ENCODE measurements at places on chromosomes 11 and 22.

DNA sequence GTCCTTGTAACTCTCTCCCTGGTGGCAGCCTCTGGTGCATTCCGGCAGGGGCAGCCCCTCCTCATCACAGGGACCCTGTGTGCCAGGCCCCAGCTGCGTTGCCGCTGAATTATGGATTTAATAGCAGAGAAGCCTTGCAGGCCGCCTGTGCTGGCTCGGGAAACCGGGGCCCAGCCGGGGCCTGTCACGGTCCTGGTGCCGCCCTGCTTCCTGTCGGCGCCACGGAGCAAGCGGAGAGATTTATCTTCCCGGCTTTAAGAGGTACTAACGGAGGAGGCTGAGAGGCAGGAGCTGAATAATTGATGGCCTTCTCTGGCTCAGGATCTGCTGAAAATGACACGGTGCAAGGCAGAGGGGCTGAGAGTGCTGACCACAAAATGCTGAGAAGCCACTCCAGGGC lies 54.0 kb upstream of the CCDC188 start:
- no peak for DNase-seq

DNA sequence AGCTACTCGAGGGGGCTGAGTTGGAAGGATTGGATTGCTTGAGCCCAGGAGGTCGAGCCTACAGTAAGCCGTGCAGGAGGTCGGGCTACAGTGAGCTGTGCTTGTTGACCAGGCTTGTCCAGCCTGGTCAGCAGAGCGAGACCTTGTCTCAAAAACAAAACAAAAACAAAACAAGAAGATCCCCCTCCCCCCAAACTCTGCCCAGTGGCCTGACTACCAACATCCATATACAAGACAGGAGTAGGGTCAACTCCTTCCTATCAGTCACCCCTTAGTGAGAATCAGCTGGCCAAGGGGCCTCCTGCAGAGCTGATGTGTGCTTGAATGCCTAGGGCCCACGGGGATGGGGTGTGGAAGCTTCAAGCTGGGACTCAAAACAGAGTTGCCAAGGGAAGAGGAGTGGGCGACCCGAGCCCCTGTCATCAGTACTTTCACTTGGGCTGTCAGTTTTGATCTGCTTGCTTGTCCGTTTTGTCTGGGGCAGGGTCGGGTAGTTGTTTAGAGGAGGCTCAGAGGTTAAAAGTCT lies 942 bp upstream of the TSPAN18 start:
- no peak for DNase-seq

DNA sequence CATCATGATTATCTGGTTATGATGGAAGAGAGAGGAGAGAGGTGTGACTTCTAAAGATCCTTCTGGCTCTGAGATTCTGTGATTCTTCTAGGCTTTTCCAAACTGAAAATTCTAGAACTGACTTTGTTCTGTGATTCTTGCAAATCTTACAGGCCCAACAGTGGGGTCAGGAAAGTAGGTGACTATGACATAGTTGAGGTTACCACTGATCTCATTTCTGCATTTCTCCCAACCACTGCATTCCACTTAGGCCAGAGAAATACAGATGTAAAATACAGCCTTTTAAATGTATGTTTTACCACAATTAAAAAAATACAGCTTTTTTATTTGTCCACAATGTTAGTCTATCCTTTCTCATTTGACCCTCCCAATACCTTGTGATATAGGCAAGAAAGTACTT lies 83.7 kb downstream of the STIM1 start:
- DNase-seq = peak; percentile 50

DNA sequence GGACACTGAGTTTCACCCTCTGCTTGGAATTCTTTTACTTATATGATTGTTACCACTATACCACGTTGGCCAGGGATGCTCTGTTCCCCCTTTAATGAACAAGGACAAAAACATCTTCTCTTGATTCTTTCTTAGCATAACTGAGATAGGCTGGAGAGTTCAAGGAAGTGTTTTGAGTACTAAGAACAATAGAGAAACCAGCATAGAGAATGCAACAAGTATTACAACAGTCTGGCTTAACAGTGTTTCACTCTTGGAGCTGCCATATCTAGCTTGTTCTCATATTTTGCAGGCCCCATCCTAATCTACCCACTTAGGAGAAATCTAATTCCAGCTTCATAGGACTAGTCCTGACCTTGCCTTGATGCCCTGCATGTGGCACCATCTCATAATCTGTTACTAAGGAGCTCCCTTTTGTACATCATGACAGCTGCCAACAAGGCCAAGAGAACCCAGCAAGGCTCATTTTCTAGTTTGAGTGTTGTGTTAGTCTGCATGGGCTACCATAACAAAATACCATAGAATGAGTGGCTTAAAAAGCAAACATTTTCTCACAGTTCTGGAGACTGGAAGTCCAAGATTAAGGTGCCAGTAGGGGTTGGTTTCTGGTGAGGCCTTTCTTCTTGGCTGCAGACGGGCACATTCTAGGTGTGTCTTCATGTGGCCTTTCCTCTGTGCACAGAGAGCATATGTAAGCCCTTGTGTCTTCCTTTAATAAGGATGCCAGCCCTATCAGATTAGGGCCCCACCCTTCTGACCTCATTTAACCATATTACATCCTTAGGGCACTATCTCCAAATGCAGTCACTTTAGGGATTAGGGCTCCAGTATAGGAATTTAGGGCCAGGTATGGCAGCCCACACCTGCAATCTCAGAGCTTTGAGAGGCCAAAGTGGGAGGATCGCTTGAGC lies 37.8 kb downstream of the PACS1 start:
- DNase-seq = no peak

DNA sequence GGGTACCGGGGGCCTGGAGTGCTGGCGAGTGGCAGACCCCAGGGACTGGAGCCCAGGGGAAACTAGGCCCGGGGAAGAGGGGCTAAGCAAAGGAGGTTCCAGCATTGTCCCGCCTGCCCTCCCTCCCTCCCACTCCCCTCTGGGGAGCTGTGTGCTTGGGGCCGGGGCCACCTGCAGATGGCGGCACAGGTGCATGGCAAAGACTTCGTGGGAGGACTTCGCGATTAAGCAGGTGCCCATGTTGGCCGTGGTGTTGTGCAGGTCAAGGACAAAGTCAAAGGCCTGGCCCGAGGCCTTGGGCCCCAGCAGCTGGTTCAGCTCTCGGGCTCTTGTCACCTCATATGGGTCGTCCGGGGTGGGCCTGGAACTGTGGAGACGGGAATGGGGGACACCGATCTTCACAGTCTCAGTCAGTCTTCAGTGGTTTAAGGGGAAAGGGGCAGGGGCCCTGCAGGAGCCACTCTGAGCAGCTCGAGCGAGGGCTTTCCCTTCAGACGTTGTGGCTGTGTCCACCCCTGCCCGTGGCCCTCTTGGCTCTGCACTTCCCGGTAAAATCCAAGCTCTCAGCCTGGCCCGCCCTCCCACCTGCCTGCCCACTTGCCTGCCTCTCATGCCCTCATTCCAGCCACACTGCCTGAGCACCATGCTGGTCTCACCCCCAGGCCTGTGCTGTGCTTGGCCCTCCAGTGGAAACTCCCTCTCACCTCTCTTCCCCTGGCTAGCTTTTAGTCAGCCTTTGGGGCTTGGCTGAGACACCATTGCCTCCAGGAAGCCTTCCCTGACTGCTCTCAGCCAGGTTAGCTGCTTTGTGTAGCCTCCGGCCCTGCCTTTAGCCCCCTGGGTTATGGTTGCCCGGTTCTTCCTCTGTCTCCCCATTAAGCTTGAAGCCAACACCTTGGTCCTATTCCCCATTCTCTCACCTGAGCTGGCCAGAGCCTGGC lies 4.7 kb downstream of the ACY3 start:
- no peak for DNase-seq

DNA sequence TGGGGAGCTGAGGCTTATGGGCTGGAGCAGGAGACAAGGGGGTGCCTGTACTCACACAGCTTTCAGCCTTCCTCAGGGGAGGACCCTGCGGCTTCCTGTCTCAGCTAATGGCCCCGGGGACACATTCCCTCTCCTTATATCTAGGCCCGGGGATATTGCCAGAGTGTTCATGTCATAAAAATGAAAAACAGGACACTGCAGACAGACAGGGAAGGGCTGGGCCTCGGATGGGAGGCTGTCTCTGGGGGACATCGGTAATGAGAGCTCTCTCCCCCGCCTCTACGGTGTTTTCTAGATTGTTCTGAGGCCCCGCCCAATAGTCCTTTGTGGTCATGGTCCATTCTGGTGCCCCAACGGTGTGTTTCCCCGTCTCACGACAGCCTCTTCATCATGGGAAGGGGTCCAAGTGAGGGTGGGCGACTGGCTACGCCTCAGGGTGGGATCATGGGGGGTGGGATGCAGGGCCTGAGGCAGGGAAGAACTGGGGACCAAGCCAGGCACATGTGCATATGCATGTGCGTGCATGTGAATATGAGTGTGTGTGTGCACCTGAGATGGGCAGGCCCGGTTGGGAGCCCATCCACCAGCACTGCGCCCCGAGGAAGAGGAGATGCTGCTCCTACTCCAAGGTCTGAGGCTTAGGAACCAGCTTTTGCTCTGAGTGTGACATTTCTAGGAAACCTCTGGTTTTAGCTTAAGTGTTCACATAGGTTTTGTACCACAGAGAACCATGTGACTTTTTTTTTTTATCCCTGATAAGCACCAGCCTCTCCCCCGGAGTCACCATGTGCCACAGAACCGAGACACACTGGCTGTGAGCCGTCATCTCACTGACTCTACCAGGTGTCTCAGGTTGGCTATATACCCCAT lies 5.3 kb downstream of the ARVCF start:
- DNase-seq = no peak

- no peak for DNase-seq
Observed at GRCh38 chr11:34184505-34185015, 79.1 kb downstream of the NAT10 start.

DNA sequence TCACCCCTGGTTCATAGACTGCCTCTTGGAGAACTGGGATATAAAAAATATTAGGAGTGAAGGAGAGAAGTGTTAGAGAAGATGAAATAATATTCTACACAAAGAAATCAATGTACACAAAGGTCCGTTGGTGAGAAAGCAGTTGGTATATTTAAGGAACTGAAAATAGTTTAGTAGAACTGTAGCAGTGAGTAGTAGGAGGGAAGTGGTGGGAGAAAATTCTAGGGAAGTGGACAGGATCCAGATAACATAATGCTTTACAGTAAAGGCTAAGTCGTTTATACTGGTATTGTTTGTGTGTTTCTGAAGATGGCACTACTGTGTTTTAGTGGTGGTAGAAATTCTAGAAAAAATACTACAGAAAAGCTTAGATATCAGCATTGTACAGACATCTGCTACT lies 120.8 kb upstream of the CHORDC1 start:
- DNase-seq = no peak

GRCh38 chr11:77728203-77728786 lies 90.7 kb upstream of the CLNS1A start:
- no peak for DNase-seq

GRCh38 chr11:45048870-45049691 lies 97.4 kb upstream of the PRDM11 start:
- no peak for DNase-seq

- DNase-seq = no peak
Observed at GRCh38 chr11:1987024-1987423, 10.6 kb downstream of the H19 start.

- DNase-seq = no peak
Observed at GRCh38 chr11:132992838-132993631, 539.3 kb downstream of the OPCML start.

GRCh38 chr11:1548221-1549070 lies 23.6 kb downstream of the DUSP8 start:
- no peak for DNase-seq

GRCh38 chr11:68581439-68581838 lies 102.9 kb upstream of the GAL start:
- DNase-seq = no peak

Measured in smooth muscle cell of the brain vasculature (primary cell).